ENCODE measurements at places on chromosomes 11 and 22.

GRCh38 chr11:71485063-71485399 lies 32.0 kb downstream of the NADSYN1 start:
- DNase-seq: no peak

GRCh38 chr11:85737738-85738137 lies 51.7 kb upstream of the CCDC89 start:
- no peak for DNase-seq

DNA sequence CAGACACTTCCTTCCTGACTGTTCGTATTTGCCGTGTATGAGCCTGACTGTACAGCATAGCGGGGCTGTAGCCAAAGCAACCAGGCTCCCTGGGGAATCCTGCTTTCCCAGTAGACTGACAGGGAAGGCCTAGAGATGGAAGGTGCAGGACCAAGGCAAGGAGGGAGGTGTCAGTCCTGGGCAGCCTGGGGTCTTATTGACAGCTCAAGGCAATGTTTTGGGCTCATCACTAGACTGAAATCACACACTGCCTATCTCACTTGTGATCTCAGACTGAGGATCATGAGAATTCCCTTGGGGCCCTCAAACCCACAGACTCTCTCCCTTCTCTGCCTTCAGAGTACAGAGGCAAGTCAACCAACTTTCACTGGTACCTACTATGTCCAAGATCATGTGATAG lies 346.8 kb upstream of the NARS2 start:
- DNase-seq: no peak

GRCh38 chr11:61028135-61028729 lies 56.8 kb downstream of the CD6 start:
- DNase-seq: no peak

- no peak for DNase-seq
Measured at GRCh38 chr22:44246615-44247326, 66.0 kb downstream of the SHISAL1 start.

DNA sequence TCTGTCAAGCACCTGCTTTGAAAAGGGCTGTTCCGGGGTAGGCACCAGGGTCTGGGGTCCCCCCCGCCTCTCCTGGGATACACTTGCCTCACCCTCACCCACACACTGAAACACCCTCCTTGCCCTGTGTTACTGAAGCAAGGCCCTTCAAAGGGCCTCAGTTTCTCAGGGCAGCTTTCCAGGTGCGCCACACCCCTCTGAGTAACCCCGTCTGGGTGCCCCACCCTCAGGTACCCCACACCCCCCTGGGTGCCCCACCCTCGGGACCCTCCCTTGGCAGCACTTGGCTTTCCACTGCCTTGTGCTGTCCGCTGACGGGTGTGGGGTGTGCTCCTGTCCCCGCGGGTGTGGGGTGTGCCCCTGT lies 413.6 kb downstream of the TBC1D22A start:
- no peak for DNase-seq

GRCh38 chr11:7514099-7514591 lies 346 bp downstream of the PPFIBP2 start:
- peak; percentile 19 for DNase-seq

- no peak for DNase-seq
Measured at GRCh38 chr22:17435375-17435774, 66.1 kb downstream of the CECR2 start.

- DNase-seq: no peak
Measured at GRCh38 chr22:23696326-23696851, 5.6 kb downstream of the RGL4 start.

- DNase-seq: no peak
Measured at GRCh38 chr11:8069771-8070170, 11.2 kb upstream of the TUB start.

DNA sequence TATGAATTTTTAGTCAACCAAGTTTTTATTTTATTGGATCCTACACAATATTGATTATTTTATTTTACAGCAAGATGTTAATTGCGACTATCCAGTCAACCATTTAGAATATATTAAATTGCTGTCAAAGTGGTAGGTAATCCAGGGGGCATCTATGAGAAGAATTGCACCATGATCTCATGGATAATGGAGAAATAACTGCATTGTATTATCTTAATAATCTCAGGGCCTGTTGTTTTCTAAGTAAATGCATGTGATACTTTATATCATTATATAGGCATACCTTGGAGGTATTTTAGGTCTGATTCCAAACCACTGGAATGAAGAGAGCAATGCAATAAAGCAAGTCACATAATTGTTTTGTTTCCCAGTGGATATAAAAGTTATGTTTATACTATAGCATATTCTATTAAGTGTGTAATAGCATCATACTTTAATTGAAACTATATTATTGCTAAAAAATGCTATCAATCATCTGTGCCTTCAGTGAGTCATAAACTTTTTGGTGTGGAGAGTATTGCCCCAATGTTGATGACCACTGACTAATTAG lies 595.4 kb upstream of the CHORDC1 start:
- DNase-seq: peak; percentile 92

- peak; percentile 47 for DNase-seq
Measured at GRCh38 chr11:10856689-10857458, 979 bp downstream of the ZBED5 start.
